Activated T-helper 1 cell treated with anti-CD3 and anti-CD28 coated beads, Interleukin-2, amount 50 U/mL, for 16 hours (primary cell): ENCODE measurements at places on chromosomes 4 and X.

DNA sequence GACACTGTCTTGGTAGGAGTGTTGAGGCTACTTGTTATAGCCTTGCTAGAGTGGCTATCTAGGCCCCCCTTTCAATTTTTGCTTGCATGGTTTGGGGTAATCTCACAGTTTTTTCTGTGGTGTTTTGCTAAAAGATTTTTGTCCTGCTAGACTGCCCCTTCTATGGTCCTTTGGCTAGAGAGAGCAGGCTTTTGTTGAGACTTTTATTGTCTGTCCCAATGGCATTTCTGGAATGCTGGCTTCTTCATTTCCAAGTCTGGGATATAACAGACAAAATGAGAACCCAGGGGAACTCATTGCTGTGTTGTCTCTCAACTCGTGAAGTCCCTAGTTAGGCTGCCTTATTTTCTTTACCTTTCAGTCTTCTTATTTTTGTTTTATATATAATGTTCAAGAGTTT lies 160.2 kb upstream of the ZC4H2 start:
- no peak for DNase-seq

GRCh38 chr4:175560604-175561003 lies 251.5 kb downstream of the GPM6A start:
- DNase-seq: no peak

GRCh38 chr4:179762840-179763239 lies 2320.6 kb upstream of the AGA start:
- DNase-seq: no peak

GRCh38 chrX:151416579-151416978 lies 19.6 kb downstream of the VMA21 start:
- no peak for DNase-seq

DNA sequence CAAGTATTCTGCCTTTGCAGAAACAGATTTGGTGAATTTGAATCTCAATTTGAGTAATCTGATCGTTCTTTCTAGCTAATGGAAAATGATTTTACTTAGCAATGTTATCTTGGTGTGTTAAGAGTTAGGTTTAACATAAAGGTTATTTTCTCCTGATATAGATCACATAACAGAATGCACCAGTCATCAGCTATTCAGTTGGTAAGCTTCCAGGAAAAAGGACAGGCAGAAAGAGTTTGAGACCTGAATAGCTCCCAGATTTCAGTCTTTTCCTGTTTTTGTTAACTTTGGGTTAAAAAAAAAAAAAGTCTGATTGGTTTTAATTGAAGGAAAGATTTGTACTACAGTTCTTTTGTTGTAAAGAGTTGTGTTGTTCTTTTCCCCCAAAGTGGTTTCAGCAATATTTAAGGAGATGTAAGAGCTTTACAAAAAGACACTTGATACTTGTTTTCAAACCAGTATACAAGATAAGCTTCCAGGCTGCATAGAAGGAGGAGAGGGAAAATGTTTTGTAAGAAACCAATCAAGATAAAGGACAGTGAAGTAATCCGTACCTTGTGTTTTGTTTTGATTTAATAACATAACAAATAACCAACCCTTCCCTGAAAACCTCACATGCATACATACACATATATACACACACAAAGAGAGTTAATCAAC lies 15.3 kb downstream of the PLP1 start:
- no peak for DNase-seq
